ENCODE measurements at places on chromosomes 4 and X.

GRCh38 chrX:120486786-120487185, 17.7 kb upstream of the LAMP2 start:
- DNase-seq = no peak

DNA sequence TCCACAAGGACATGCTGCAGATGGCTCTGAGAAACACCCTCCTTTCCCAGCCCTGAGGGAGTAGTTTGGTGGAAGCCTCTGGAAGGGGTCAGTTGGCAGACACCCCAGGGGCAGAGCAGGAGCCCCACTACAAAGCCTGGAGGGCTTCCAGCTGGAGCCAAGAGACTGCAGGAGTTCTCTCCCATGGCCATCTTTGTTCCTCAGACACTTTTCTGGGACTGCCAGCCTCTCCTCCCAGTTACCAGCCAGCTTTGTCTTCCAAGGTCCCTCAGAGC, 91.0 kb upstream of the PJA1 start:
- no peak for DNase-seq

GRCh38 chrX:103201041-103201440, 13.9 kb upstream of the BEX4 start:
- DNase-seq = no peak

DNA sequence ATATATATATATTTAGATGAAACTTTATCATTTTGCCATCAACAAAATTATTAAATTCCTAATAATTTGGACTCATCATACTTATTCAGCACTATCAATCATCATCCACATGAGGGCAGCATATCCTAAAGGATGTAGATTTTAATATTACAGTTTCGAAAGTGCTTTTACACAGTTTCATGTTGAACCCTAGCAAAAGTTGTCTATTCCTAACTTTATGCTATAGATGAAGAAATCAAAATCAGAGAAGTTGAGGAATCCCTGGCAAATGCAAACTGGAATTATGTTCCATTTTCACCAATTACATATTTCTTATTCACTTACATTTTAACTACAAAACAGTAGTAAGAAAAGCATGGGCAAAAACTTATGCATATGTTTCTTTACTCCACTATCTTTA, 36.6 kb upstream of the UGT2A1 start:
- no peak for DNase-seq

DNA sequence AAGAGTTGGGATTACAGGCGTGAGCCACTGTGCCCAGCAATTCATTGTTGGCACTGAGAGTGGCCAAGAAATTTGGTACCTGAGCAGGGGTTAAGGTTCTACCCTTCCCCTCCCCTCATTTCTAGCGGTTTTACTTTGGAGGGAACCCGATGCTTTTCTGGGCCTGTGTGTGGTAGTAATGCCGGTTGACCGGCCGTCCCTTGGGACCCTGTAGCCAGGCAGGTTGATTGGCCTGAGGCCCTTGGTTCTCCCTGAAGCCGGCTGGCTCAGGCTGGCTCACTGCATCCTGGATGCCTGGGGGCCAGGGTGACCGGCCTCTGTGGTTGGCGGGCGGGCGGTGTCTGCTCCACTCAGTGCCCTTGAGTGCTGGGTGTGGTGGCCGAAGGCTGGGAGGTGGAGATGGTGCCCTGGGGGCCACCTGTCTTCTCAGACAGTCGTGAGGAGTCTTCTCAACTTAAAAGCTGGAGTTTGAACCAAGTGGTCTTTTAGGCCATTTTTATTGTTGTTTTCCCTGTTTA, 45.6 kb downstream of the RGS12 start:
- no peak for DNase-seq

DNA sequence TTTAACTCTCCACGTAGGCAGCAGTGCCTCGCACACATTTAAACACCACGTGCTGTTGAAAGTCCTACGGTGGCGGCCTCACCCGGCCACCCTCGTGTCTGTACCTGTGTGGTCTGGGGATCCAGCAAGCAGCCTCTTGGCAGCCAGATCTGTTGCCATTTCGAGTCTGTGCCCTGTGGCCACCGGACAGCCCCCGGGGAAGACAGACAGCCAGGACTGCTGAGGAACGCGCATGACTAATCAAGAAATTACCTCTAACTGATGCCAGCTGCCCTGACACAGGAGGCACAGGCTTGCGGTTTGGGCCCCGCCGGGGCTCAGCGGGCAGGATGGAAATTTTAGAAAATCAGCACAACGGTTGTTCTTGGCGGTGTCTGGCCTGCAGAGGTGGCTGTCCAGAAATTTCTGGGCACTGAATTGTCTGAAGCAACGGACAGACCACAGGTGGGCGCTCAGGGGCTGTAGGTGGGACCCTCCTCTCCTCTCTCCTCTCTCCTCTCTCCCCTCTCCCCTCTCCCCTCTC, 15.6 kb upstream of the ASMTL start:
- no peak for DNase-seq

- no peak for DNase-seq
Measured at GRCh38 chrX:81168391-81168790, 33.3 kb downstream of the HMGN5 start.

Data from GM04503 (cell line).